HTR-8/SVneo (cell line): ENCODE measurements at places on chromosomes 6 and 20.

- DNase-seq, result no peak
Measured at GRCh38 chr6:10303608-10304506, 111.0 kb downstream of the TFAP2A start.

DNA sequence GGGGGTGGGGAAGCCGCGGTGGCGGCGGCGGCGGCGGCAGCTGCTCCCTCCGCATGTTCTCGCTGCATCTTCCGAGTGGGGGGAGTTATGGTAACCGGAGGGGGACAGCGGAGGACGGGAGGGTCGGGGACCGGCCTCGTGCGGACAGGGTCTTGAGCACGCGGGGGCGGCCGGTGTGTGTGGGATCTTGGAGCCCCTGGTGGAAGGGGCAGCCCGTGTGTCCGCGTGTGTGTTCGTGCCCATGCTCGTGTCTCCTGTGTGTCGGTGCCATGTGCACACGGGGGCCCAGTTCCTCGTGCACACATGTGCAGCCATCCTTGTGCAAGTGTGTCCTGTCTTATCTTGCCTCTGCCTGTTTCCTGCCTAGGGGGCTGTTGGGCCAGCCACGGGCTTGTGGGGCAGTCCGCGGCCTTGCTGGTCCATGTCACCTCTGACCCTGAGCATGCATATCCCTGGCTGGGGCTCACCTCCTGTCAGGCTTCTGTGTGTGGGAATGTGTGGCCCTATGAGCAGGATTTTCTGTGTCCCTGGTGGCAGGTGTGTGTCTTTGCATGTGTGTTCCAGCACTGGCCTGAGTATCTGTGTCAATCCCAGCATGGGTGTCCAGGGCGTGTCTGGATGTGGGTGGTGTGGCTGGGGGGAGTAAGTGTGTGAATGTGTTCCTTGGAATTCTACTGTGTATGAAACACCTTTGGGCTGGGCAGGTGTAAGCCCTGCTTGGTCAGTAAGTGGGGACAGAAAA, 8.5 kb downstream of the SYNGAP1 start:
- DNase-seq, result no peak

- DNase-seq, result no peak
Measured at GRCh38 chr6:167797476-167798265, 29.0 kb upstream of the AFDN start.

- DNase-seq, result no peak
Measured at GRCh38 chr20:15622368-15622767, 950.9 kb downstream of the KIF16B start.

- DNase-seq, result no peak
Measured at GRCh38 chr6:128963561-128963960, 80.6 kb downstream of the LAMA2 start.

- DNase-seq, result no peak
Measured at GRCh38 chr6:133504158-133504557, 263.0 kb downstream of the EYA4 start.

DNA sequence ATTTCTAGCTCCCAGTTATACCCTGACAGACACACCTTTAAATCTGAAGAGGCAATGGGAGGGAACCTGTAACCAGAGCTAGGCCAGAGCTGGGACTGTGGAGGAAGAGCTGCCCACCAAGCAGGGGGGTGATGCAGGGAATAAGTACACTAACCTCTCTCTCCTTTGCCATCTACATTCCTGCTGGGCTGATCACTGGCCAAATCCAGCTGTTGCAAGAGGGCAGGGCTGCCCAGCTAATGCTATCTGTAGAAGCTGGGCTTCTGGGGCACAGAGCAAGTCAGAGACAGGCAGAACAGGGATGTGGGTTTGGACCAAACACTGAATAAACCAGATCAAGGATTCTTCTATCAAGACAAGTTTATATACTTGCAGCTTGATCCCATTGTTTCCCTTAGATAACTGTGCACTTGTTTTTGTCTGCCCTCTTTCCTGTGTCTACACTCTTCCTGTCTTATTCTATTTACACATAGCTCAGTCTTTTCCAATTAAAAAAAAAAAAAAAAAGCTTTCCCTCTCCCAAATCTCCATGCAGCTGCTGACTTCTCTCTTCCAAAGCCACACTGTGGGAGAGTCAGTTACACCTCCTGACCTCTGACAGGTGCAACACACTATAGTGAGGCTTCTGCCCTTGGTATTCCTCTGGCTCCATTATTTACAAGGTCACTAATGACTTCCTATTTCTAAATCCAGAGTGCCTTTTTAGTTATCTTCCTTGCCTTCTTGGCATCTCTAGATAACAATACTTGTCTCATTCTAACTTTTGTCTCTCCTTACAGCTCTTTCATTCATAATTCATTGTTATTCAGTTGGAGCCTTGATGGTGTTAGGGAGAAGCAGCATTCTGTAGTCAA, 43.7 kb downstream of the TRIM38 start:
- no peak for DNase-seq

DNA sequence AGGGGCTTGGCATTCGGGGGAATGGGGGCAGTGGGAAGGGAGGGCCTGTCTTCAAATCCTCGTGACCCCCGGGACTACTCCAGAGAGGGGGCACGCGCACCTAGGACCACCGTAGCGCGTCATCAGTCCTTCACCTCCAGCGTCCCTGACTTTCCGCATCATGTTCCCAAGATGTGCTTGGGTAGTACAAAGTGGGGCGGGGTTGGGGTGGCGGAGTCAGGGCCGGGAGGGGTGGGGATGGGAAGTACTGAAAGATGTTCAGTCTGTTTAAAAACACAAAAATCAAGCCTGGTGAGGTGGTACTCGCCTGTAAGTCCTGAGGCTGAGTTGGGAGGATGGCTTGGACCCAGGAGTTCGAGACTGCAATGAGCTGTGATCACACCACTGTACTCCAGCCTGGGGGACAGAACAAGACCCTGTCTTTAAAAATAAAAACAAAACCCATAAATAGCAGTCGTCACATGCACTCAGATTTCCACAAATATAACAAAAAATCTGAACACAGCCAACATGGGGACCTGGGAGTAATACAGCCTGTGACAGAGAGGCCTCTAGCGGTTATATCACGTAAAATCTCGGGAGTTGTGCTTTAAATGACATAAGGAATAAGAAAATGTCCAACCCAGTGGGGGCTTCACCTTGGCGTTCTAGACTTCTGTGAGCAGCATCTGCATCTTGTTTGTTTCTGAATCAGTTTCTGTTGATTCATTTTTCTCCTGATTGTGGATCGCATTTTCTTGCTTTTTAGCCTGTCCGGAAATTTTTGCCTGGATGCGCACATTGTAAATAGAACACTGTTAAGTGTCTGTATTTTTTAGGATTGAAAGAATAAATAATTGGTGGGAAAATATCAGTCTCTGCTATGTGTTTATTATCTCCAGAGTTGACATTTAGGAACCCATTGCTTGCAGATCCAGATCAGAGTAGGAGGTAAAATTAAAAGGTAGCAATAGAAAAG, 698 bp upstream of the LRP11 start:
- DNase-seq, result peak; percentile 44

DNA sequence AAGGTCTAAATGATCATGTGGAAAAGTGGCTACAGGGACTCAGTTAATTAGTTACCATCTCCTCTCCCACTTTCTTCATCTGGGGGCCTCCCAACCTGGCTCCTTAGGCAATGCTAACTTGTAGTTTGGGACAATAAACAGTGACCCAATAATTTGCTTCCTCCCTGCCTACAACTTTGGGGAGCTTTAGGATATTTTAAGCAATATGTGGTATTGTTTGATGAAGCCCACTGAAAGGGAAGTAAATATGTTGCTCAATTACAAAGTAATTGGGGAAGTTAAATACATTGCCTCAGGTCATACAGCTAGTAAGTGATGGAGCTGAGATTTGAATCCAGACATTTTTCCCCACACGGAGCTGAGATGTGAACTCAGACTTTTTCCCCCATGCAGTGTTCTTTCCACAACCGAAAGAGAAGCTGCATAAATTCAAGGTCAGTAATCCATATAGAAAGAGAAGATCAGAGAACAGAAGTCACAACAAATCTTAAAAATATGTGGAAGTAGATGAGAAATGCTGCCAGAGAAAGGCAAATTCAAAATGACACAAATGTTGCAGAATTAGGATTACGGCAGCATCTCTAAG, 26.6 kb downstream of the ZHX3 start:
- DNase-seq, result no peak

- DNase-seq, result no peak
Measured at GRCh38 chr20:25341716-25342680, 48.6 kb downstream of the ABHD12 start.

GRCh38 chr20:57001126-57001767, 265.2 kb downstream of the BMP7 start:
- no peak for DNase-seq

GRCh38 chr6:34324738-34325444, 67.6 kb downstream of the NUDT3 start:
- no peak for DNase-seq

DNA sequence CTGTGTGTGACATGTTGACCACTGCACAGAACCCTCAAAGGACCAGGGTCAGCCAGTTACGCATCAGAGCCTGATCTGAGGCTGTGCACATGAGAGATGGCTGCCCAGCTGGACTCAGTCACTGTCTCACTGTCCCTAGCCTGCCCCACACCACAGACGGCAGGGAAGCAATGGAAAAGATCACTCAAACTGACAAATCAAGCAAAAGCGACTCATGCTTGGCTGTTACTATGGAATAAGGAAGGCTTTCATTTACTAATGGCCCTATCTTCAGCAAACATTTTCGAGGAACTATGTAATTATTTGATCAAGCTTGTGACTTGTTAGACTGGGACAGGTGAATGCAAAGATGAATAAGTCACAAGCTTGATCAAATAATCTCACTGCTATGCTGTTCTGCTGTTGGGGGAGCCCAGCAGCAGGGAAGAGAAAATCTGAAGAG, 137.0 kb downstream of the SLC23A2 start:
- DNase-seq, result no peak

DNA sequence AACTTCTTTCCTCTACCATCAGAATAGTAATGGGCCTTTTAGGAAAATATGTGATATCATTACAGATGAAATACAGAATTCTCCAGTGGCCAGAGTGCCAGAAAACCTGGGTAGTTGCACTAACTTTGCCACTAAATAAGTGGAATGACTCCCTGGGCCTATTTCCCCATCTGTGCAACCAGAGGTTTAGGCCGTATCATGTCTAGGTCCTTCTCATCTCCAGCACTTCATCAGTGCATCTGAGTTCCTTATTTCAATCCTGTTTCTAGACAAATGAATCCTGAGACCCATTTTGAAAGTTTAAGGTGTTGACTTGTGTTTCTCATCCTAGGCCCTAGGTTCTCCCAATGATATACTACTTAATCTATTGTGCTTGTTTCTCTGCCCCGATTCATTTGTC, 236.2 kb downstream of the CD83 start:
- DNase-seq, result no peak

GRCh38 chr6:26312096-26312463, 52.9 kb upstream of the BTN3A2 start:
- DNase-seq, result no peak

DNA sequence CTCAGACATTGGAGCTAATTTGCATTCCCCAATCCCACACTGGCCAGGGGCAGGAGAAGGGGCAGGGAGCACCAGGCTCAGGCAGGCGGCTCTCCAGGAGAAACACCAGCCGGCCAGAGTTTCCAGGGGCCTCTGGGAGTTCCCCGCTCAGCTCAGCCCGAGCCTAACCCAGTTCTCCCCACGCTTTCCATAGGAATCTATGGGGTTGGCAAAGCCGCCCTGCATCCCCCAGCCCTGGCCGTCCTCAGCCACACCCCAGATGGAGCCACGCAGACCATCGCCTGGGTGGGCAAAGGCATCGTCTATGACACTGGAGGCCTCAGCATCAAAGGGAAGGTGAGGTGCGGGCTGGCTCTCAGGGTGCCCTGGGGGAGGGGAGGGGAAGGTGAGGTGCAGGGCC, 8.2 kb downstream of the NPEPL1 start:
- DNase-seq, result no peak

DNA sequence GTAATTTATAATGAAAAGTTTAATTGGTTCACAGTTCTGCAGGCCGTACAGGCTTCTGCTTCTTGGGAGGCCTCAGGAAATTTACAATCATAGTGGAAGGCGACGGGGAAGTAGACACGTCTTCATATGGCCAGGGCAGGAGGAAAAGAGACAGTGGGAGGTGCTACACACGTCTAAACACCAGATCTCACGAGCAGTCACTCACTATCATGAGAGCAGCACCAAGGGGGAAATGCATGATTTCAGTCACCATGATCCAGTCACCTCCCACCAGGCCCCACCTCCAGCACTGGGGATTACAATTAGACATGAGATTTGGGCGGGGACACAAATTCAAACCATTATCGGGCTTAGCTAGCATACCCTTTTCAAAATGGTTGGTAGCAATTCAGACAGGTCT, 41.2 kb downstream of the EIF2S2 start:
- no peak for DNase-seq

GRCh38 chr20:35891375-35891774, 62.9 kb downstream of the SCAND1 start:
- DNase-seq, result no peak

GRCh38 chr6:125787791-125788190, 3.0 kb upstream of the NCOA7 start:
- DNase-seq, result peak; percentile 47

DNA sequence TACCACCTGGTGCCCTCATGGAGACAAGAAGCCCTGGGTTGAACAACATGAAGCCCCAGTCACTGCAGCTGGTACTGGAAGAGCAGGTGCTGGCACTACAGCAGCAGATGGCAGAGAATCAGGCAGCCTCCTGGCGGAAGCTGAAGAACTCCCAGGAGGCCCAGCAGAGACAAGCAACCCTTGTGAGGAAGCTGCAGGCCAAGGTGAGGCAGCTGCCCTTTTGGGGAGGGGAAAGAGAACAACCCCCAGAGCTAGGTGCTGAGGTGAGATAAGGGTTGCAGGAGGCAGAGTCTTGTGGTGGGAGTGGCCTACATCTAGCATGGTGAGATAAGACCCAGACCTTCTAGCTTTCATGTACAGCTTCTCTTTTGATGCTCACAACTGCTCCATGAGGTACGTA, 7.0 kb downstream of the CEP250 start:
- DNase-seq, result no peak

DNA sequence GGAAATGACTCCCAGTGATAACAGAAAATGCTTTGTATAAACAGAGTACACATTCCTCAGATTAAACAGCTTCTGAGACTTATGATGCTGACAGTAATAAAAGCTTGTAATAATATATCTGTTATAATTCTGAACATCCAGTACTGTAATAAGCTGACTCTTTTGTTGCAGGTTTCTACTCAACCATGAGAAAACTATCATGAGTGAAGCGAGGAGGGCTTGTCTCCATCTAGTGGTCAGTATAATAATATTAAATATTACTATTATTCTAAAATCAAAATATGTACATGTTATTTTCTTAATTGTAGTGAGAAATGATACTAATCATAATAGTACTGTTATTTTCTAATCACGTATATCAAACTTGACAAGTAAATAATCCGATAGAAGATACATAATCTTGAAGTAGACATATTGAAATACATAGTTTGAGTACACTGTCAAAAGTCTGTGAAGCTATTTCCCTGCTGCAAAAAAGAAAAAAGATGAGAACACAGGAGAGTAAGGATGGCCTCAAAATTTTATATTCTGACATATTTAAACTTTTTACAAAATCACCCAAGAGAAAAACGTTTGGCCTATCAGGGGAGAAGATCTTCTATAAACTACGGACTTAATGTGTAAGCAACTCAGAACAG, 183.1 kb downstream of the MOXD1 start:
- no peak for DNase-seq

GRCh38 chr20:38430679-38431325, 4.3 kb downstream of the SNHG17 start:
- DNase-seq, result no peak
